Hepatocyte (in vitro differentiated cells): ENCODE measurements at places on chromosomes 11 and 22. TPM values are rescaled to one million over a fixed set of nuclear protein-coding genes. Genes with fewer than 3 reads are reported as not detected.

The ELMOD1 gene
- 3.1 and 5.3 TPM in 2 replicates for polyA plus RNA-seq

DNA sequence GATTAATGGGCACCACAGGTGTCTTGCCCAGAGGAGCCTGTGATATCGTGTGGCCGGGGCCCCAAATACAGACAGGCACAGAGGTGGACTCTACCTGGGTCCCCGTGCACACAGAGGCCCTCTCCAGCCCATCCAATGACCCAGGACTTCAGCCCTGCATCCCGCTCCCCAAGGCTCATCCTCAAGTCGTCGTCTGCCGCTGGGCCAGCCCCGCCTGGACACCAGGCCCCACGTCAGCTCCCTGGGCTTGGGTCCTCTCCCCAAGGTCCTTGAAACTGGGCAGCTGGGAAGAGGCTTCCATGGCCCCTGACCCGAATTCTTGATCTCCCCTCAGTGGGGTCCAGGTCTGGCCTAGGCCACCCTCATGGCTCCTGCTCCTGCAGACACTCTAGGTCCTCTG, 20.2 kb downstream of the SHISAL1 start:
- H3K4me1 ChIP-seq = peaks cover 9% of the 10 kb centered on the region
- no peak overlapping the region for H3K27ac ChIP-seq
- no peaks in the 10 kb centered on the region for H3K36me3 ChIP-seq
- no peak for DNase-seq
- H3K27me3 ChIP-seq = no peaks in the 10 kb centered on the region

DNA sequence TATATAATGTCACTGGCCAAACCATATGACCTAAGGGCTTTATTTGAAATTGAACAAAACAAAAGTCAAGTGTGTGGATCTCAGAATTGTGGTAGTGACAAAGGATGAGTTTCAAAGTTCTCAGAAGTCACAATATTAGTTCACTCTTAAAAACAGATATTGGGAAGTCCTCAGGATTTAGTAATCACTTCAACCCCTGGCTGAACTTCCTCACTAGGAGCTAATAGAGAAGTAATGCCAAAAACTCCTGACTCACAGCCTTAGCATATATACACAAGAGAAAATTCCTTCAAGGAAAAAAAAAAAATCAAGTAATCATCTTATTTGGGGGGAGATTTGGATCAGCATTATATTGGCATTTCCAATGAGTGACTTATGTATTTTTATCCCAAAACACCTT, 75.6 kb upstream of the APOA1 start:
- no peak for DNase-seq
- H3K36me3 ChIP-seq = no peaks in the 10 kb centered on the region
- no peak overlapping the region for H3K4me3 ChIP-seq
- H3K27me3 ChIP-seq = no peaks in the 10 kb centered on the region
- no peak overlapping the region for H3K27ac ChIP-seq
- no peaks in the 10 kb centered on the region for H3K4me1 ChIP-seq

The PHETA2 gene
- polyA plus RNA-seq = 8.3 and 9.3 TPM in 2 replicates

The MLC1 gene
- 3.3 and 3.4 TPM in 2 replicates for polyA plus RNA-seq

DNA sequence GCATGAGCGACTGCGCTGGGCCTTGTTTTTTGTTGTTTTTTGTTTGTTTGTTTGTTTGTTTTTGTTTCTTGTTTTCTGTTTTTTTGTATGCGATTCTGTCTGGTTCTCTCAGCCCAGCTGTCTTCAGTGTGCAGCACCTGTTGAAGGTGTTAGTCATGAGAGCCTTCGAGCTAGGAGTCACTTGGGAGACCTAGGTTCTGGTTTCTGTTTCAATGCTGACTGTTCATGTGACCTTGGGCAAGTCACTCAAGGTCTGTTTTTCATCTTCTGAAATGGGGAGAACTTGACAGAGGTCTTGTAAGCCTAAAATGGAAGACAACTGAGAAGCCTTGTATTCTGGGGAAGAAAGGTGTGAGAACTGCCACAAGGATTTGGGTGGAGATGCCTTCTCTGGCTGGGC, 1.8 kb downstream of the DCPS start:
- no peak for DNase-seq
- no peaks in the 10 kb centered on the region for H3K36me3 ChIP-seq
- H3K27ac ChIP-seq = no peak overlapping the region
- no peak overlapping the region for H3K4me3 ChIP-seq

GRCh38 chr22:32613773-32614392, 139.3 kb downstream of the FBXO7 start:
- no peaks in the 10 kb centered on the region for H3K36me3 ChIP-seq
- no peak for DNase-seq
- peaks cover 28% of the 10 kb centered on the region for H3K4me1 ChIP-seq
- no peak overlapping the region for H3K27ac ChIP-seq
- no peak overlapping the region for H3K4me3 ChIP-seq

DNA sequence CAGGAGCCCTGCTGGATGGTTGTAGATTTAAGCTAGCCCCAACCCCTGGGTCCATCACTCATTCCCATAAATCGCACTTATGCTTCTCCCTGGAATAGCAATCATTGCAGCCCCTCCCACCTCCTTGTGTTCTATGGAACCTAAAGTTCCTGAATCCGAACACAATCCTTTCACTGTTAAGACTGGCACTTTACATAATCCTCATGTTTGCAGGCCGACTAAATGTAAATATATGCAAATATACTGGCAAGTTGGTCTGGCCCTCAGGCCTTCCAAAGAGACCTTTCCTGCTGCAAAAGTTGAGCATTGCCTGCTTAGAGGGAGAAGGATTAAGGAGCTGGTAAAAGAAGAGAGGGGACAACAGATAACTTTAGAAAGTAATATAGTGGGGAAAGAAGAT, 892.9 kb downstream of the OPCML start:
- H3K36me3 ChIP-seq = no peaks in the 10 kb centered on the region
- no peaks in the 10 kb centered on the region for H3K4me1 ChIP-seq
- no peak for DNase-seq
- H3K4me3 ChIP-seq = no peak overlapping the region
- H3K27ac ChIP-seq = no peak overlapping the region

DNA sequence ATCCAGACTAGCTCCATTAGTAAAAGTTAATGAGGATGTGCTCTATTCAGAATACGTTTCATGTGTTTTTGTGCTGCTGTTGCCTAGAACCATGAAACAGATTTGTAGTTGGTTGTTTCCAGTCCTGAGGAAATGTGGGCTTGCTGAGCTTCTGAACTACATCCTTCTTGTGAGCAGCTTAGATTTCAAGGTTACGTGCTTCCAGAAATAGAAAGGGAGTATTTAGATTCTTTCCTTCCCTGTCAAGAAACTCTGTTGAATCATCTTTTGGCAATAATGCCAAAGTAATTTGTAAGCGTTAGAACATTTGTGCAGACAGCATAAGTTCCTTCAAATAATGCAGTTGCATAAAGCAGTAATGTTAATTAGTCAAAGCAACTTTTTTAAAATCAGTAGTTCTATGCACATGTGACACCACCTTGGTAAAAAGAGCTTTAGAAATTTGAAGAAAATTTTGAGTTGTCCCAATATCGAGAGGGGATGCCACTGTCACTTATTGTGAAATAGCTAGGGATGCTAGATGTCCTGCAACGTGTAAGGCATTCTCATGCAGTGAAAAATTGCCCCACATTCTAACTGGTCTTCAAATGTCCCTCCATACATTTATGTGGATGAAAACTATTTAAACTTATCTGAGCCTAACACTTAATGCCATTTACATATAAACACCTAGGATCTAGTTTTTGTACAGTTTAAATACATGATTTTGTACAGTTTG, 169.6 kb downstream of the ETS1 start:
- no peaks in the 10 kb centered on the region for H3K27me3 ChIP-seq
- peaks cover 8% of the 10 kb centered on the region for H3K4me1 ChIP-seq
- H3K36me3 ChIP-seq = no peaks in the 10 kb centered on the region
- DNase-seq = no peak

GRCh38 chr11:41895081-41895480, 435.6 kb upstream of the LRRC4C start:
- H3K27me3 ChIP-seq = no peaks in the 10 kb centered on the region
- no peak overlapping the region for H3K4me3 ChIP-seq
- H3K4me1 ChIP-seq = no peaks in the 10 kb centered on the region
- no peak for DNase-seq

- DNase-seq = peak; percentile 90
- no peaks in the 10 kb centered on the region for H3K36me3 ChIP-seq
- no peaks in the 10 kb centered on the region for H3K4me1 ChIP-seq
- no peaks in the 10 kb centered on the region for H3K27me3 ChIP-seq
These were observed 15.1 kb downstream of the CHRM1 start for GRCh38 chr11:62905927-62906531.

- H3K4me1 ChIP-seq = no peaks in the 10 kb centered on the region
- DNase-seq = no peak
- H3K4me3 ChIP-seq = no peak overlapping the region
- no peak overlapping the region for H3K27ac ChIP-seq
- no peaks in the 10 kb centered on the region for H3K36me3 ChIP-seq
These were observed 685.2 kb upstream of the CHORDC1 start for GRCh38 chr11:90908074-90908473.

DNA sequence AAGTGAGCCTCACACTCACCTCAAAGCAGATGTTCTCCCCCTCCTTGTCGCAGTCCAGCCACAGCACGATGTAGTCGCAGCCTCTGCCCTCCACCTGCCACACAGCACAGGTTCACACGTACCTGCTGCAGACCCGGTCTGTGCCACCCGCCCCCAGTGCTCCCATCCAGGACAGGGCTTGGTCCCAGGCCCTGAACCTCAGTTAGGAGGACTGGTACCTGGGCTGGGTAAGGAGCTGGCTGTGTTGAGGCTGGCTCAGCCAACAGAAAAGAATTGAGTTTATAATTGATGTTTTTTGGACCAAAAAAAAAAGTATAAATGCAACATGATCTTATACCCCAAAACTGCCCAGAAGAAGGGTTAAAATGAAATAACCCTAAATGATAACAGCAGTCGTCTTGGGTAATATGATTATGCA, 10.7 kb downstream of the TOP3B start:
- H3K4me1 ChIP-seq = no peaks in the 10 kb centered on the region
- no peak overlapping the region for H3K4me3 ChIP-seq
- H3K36me3 ChIP-seq = no peaks in the 10 kb centered on the region
- no peaks in the 10 kb centered on the region for H3K27me3 ChIP-seq

The ABCC8 gene
- polyA plus RNA-seq = 0.89 TPM in 1 of 2 replicates, not detected in the other

The TMEM225 gene
- 0.13 TPM in 1 of 2 replicates, not detected in the other for polyA plus RNA-seq

The KCNK4 gene
- polyA plus RNA-seq = not detected in 2 replicates

GRCh38 chr11:102171101-102171500, 60.9 kb downstream of the YAP1 start:
- H3K4me3 ChIP-seq = no peak overlapping the region
- H3K36me3 ChIP-seq = no peaks in the 10 kb centered on the region
- no peaks in the 10 kb centered on the region for H3K27me3 ChIP-seq

The FOLR1 gene
- 13.4 and 26.8 TPM in 2 replicates for polyA plus RNA-seq

GRCh38 chr11:108466405-108466804, 924 bp downstream of the C11orf65 start:
- no peaks in the 10 kb centered on the region for H3K27me3 ChIP-seq
- H3K27ac ChIP-seq = peak overlapping the region; percentile 98
- no peak for DNase-seq
- H3K36me3 ChIP-seq = no peaks in the 10 kb centered on the region
- no peaks in the 10 kb centered on the region for H3K4me1 ChIP-seq

DNA sequence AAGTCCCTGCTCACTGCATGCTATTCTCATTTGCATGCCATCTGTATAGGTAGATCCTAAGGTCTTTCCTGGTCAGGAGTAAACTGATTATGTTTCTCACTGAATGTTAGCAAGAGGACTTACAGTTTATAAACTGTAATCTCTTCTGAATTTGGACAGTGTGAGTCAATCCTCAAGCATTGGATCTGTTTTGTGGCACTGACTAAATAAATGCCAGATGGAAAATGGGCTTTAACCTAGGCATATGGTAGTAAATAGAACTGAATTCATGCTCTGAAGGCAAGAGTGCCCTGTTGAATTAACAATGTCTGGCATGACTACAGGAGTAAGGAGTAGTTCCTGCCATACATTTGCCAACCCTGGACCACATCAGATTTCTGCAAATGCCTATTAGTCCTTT, 11.4 kb downstream of the FAM181B start:
- H3K4me1 ChIP-seq = no peaks in the 10 kb centered on the region
- no peak overlapping the region for H3K4me3 ChIP-seq
- no peaks in the 10 kb centered on the region for H3K36me3 ChIP-seq
- DNase-seq = no peak

The JHY gene
- polyA plus RNA-seq = 1.8 and 3.0 TPM in 2 replicates

DNA sequence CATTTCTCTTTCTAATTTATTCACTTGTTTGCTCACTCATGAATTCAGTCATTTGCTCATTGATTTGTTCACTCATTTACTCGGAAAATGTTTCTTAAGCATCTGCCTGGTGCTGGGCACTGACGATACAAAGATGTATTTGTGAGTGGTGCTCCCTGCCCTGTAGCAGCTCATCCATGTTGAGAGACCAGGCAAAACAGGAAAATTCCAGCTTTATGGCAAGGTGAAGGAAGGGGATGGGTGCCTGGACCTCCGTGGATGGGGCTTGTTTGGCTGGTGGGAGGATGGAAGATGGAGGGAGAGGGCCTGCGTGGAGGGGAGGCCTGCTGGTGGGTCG, 53.1 kb downstream of the TBC1D22A start:
- H3K4me3 ChIP-seq = no peak overlapping the region
- no peak overlapping the region for H3K27ac ChIP-seq
- DNase-seq = no peak
- no peaks in the 10 kb centered on the region for H3K27me3 ChIP-seq
- H3K4me1 ChIP-seq = peaks cover 9% of the 10 kb centered on the region

The OR51E1 gene
- 0.92 and 2.2 TPM in 2 replicates for polyA plus RNA-seq

- no peaks in the 10 kb centered on the region for H3K27me3 ChIP-seq
- DNase-seq = no peak
- H3K4me3 ChIP-seq = no peak overlapping the region
- H3K4me1 ChIP-seq = no peaks in the 10 kb centered on the region
These were observed 4.9 kb downstream of the NOL12 start for GRCh38 chr22:37690901-37691504.

The SPINDOC gene
- polyA plus RNA-seq = 5.4 and 9.9 TPM in 2 replicates

DNA sequence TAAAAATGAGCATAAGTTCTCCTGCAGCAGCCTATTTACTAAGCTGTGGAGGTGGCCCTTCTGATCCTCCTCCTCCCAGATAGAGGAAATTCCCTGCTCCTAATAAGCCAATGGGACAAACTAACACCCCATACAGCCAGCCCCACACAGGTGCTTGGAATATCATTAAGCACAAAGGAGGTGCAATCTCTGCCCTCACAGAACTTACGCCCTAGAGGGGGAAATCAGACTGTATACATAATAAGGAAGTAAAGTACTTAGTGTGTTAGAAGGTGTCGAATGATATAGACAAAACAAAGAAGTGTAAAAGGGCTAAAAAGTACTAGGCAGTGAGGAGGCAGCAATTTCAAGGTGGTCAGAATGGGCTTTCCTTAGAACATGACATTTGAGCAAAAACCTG, 5.8 kb downstream of the MS4A12 start:
- H3K4me3 ChIP-seq = no peak overlapping the region
- H3K36me3 ChIP-seq = no peaks in the 10 kb centered on the region
- DNase-seq = no peak
- H3K27ac ChIP-seq = no peak overlapping the region

GRCh38 chr22:25366876-25367466, 147.5 kb downstream of the CRYBB2 start:
- H3K27me3 ChIP-seq = no peaks in the 10 kb centered on the region
- H3K27ac ChIP-seq = no peak overlapping the region
- no peaks in the 10 kb centered on the region for H3K36me3 ChIP-seq
- no peaks in the 10 kb centered on the region for H3K4me1 ChIP-seq

GRCh38 chr11:66221012-66221411, 47.4 kb upstream of the RAB1B start:
- no peaks in the 10 kb centered on the region for H3K36me3 ChIP-seq
- DNase-seq = no peak
- no peak overlapping the region for H3K27ac ChIP-seq
- H3K27me3 ChIP-seq = no peaks in the 10 kb centered on the region
- no peaks in the 10 kb centered on the region for H3K4me1 ChIP-seq

GRCh38 chr22:48182846-48183805, 1420.7 kb downstream of the TBC1D22A start:
- no peak overlapping the region for H3K4me3 ChIP-seq
- H3K27me3 ChIP-seq = no peaks in the 10 kb centered on the region
- no peak overlapping the region for H3K27ac ChIP-seq
- DNase-seq = no peak
